ENCODE measurements at places on chromosomes 16 and 17.
A peak's percentile ranks its signal among the peaks of the same experiment; 100 is the strongest.

GRCh38 chr16:49701789-49702494 is 154.0 kb downstream of the ZNF423 start:
- H3K27me3 ChIP-seq = peaks cover 20% of the 10 kb centered on the region
- H3K27ac ChIP-seq = no peak overlapping the region
- DNase-seq = no peak
- no peaks in the 10 kb centered on the region for H3K36me3 ChIP-seq

DNA sequence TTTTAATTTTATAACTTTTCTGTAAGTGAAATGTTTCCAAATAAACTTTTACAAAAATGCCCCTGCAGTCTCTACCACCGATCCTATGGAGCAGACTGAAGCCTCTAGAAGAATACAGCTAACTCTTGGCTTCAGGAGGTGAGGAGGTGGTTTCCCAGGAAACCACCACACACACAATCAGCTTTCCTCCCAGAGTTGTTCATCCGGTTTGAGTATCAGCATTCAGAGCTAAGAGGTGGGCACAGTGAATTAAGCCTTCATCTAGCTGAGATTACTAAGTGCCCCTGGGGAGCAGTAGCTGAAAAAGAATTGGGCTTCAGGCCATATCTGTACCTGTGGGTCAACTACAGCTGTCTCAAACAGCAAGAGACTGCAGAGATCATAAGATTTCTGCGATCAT is 139.7 kb downstream of the AATF start:
- H3K27me3 ChIP-seq = no peaks in the 10 kb centered on the region
- DNase-seq = no peak
- H3K4me1 ChIP-seq = peaks cover 27% of the 10 kb centered on the region
- H3K4me3 ChIP-seq = no peak overlapping the region

DNA sequence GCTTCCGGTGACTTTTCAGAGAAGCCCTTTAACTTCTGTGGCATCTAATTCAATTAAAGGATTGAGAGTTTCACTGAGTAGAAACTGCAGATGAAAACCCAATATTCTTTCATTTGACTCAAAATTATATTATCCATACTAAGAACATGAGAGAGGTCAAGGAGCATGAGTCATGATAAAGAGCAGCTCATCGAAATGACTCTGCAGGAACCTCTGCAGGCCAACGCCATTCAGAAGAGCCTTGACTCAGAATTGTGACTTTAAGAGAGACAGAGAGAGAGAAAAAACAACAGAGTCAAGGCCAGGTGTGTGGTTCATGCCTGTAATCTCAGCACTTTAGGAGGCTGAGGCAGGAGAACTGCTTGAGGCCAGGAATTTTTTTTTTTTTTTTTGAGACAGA is 417.2 kb upstream of the XYLT1 start:
- H3K4me3 ChIP-seq = no peak overlapping the region
- H3K4me1 ChIP-seq = peaks cover 12% of the 10 kb centered on the region

- no peak overlapping the region for H3K27ac ChIP-seq
- no peaks in the 10 kb centered on the region for H3K36me3 ChIP-seq
- DNase-seq = no peak
Observed at GRCh38 chr16:11051879-11052808, 107.8 kb downstream of the CLEC16A start.

DNA sequence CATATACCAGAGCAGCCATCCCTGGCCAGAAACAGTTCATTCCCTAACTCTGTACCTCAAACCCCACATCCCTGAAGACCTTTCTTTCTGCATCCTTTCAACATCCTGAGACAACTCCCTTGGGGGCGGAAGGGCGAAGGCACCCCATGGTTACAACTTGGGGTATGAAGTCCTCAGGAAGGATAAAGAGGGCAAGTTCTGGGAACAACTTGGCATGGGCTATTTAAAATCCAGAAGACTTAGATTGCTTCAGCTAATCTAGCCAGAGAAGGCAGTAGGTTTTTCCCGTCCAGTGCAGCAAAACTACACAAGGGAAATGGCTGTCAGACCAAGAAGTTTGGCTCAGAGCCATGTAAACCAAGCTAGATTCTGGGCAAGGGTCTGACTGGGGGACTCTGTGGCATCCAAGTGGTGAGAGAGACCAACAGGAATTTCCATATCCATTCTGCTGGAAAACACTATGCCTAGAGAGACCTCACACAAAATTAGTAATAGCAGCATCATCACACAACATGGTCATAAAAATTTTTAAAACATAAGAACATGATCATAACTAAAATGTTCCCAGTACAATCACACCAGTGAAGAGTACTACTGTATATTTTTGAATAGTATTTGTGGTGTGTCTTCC is 113.2 kb downstream of the CDYL2 start:
- H3K4me1 ChIP-seq = no peaks in the 10 kb centered on the region
- no peak overlapping the region for H3K4me3 ChIP-seq
- no peak for DNase-seq
- no peaks in the 10 kb centered on the region for H3K27me3 ChIP-seq

GRCh38 chr17:29143894-29144293 is 36.3 kb downstream of the MYO18A start:
- H3K4me3 ChIP-seq = no peak overlapping the region
- no peaks in the 10 kb centered on the region for H3K27me3 ChIP-seq
- peaks cover 23% of the 10 kb centered on the region for H3K4me1 ChIP-seq
- H3K36me3 ChIP-seq = no peaks in the 10 kb centered on the region

- DNase-seq = peak; percentile 99
- no peaks in the 10 kb centered on the region for H3K27me3 ChIP-seq
- H3K27ac ChIP-seq = peak within 1 kb of the TSS; percentile 90
- peaks cover 31% of the 10 kb centered on the region for H3K36me3 ChIP-seq
Observed at GRCh38 chr17:58006924-58007780, at the start of gene SRSF1. SRSF1 (minus strand) TSS chr17:58007246; CDS start chr17:58007137, 109 bp downstream.

- no peaks in the 10 kb centered on the region for H3K27me3 ChIP-seq
- H3K4me1 ChIP-seq = no peaks in the 10 kb centered on the region
- H3K36me3 ChIP-seq = no peaks in the 10 kb centered on the region
- DNase-seq = no peak
- no peak overlapping the region for H3K27ac ChIP-seq
Observed at GRCh38 chr17:13457783-13458182, 143.9 kb downstream of the HS3ST3A1 start.

GRCh38 chr17:35295686-35296085 is 52.8 kb downstream of the SLFN5 start:
- no peak overlapping the region for H3K27ac ChIP-seq
- H3K36me3 ChIP-seq = no peaks in the 10 kb centered on the region
- no peak overlapping the region for H3K4me3 ChIP-seq
- H3K4me1 ChIP-seq = no peaks in the 10 kb centered on the region

DNA sequence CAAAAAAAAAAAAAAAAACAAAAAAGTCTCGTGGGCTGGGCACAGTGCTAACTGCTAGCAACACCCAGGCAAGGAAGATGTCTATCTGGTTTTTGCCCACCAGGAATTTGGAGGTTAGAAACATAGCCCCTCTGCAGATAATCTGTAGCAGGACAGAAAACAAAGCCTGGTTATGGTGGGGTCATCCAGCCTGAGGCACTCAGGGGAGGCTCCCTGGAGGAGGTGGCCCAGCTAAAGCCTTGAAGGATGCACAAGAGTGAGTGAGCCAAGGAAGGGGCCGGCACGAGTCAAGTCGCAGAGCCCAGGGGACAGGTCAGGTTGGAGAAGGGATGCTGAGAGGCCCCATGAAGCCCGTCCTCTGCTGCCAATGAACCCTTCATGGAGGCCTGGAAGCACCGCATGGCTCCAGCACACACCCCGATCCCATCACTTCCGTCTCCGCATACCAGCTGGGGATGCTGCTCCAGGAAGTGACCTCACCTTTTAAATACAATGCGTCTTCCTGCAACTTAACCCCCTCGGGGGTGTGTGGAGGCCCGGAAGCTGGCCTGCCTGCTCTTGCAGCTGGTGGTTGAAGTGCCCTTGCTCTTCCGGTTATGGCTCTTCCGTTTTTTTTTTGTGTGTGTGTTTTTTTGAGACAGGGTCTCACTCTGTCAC is 86.5 kb downstream of the ENGASE start:
- peaks cover 99% of the 10 kb centered on the region for H3K27me3 ChIP-seq
- no peaks in the 10 kb centered on the region for H3K4me1 ChIP-seq
- H3K4me3 ChIP-seq = no peak overlapping the region

DNA sequence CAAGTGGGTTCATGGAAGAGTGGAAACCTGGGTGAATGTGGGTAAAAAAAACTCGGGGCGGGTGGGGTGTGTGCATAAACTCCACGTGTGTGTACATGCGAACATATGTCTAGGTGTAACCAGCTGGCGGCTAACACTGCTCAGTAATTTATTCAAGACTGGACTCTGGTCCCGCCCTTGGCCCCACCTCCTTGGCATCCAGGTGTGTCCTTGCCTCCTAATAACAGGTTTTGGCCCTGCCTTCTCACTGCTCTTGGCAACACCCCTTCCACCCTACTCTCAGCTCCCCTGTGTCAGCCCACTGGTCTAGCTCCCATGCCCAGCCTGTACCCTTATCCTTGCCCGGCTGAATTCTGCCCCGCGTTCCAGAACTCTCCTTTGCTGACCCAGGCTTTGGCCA is 8.3 kb downstream of the FLII start:
- H3K4me1 ChIP-seq = no peaks in the 10 kb centered on the region
- H3K4me3 ChIP-seq = no peak overlapping the region
- no peaks in the 10 kb centered on the region for H3K36me3 ChIP-seq
- H3K27ac ChIP-seq = no peak overlapping the region

Measured in MM.1S (cell line).